ENCODE measurements at places on chromosomes 4 and X.

DNA sequence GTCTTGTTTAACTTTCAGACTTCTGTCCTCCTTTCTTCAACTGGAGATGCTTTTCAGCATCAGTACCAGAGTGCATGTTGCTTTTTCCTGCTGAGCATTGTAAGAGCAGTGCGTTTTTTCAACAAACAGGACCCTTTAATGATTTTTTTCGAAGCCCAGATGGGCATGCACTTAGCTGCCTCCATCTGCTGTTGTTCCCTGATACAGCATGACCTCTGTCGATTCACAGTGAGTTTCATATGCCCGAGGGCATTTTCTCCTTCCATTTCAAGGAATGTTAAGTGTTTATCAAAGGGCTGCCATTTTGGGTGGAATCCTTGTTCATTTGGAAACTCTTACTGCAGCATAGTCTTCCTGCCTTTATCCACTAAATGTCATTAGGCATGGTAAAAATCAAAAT, 428.6 kb downstream of the DTHD1 start:
- DNase-seq = no peak

GRCh38 chr4:4651811-4652755, 110.2 kb upstream of the STX18 start:
- DNase-seq = no peak

DNA sequence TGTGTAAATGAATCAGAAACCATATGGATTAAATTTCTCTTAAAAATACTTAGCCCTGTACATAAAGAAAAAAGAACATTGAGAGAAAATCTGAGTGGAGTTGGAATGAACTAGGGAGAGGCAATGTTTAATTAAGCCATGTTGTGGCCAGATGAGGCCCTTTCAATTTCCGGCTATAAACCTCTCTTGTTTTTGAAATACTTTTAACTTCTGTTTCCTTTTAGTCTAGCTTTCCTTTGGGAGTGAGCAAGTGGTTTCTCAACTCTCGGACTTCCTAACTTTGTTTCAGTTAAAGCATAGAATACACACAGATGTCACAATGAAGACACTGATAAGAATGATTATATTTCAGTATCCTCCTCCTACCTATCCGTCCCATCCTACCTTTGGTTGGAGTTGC, 197.2 kb downstream of the ARHGAP24 start:
- DNase-seq = no peak

GRCh38 chrX:87664381-87664780, 146.8 kb downstream of the KLHL4 start:
- DNase-seq = no peak
